ENCODE measurements at places on chromosomes 11 and 22.

GRCh38 chr22:44279069-44279360, 33.7 kb downstream of the SHISAL1 start:
- DNase-seq: no peak

GRCh38 chr11:99176430-99176829, 155.7 kb downstream of the CNTN5 start:
- DNase-seq: no peak

DNA sequence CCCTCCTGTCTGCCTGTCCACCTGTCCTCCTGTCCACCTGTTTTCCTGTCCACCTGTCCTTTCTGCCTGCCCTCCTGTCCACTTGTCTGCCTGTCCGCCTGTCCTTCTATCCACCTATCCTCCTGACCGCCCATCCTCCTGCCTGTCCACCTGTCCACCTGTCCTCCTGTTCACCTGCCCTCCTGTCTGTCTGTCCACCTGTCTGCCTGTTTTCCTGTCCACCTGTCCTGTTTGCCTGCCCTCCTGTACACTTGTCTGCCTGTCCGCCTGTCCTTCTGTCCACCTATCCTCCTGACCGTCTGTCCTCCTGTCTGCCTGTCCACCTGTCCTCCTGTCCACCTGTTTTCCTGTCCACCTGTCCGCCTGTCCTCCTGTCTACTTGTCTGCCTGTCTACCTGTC, 682.8 kb downstream of the TBC1D22A start:
- no peak for DNase-seq

- no peak for DNase-seq
Measured at GRCh38 chr22:37626556-37627075, 12.9 kb upstream of the SH3BP1 start.

- no peak for DNase-seq
Measured at GRCh38 chr11:46846510-46846830, 390 bp upstream of the CKAP5 start.

DNA sequence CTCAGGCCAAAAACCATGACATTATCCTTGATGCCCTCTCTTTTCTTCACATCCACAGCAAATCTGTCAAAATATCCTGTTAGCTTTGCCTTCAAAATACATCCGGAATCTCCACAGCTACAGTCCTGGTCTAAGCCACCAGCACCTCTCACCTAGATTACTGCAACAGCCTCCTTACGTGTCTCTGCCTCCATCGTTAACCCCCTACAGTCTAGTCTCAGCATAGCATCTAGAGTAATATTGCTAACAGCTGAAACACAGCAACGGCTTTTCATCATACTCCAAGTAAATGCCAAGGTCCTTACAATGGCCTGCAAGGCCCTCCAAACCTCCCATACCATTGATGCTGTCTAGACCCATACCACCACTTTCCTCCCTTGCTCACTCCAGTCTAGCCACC, 4.4 kb downstream of the TSG101 start:
- DNase-seq: no peak

DNA sequence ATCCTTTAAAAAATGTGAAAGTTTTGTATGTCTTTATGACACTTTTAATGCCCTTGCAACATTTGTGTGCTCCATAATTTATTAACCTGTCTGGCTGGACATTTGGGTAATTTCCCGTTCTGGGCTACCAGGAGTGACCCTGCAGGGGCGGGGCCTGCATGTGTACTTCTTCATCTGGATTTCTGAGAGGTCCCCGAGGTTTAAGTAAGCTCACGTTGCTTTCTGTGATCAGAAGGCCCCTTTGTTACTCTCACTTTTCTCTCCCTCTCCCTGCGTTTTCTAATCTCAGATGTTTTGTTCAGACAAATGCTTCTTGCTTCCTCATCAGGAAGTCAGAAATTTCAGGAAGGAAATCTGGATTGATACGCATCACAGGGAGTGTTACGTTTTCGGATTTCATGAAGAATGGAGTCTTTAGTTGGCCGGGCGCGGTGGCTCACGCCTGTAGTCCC, 78.9 kb upstream of the CRYBB3 start:
- DNase-seq: no peak

GRCh38 chr11:22713336-22713735, 46.9 kb downstream of the GAS2 start:
- DNase-seq: no peak

GRCh38 chr11:109552376-109552775, 130.4 kb downstream of the C11orf87 start:
- no peak for DNase-seq

DNA sequence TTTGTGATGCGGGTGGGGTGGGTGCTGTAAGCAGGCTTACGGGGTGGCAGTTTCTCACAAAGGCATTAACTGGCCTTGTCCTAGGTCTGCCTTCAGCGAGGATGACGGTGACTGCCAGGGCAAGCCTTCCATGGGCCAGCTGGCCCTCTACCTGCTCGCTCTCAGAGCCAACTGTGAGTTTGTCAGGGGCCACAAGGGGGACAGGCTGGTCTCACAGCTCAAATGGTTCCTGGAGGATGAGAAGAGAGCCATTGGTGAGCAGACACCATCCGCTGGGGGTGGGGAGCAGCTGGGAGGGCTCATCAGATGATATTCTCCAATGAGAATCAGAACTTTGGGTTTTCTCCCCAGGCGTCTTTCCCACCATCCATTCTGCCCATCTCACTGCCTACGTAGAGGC, 5.8 kb downstream of the TCN2 start:
- DNase-seq: no peak

- peak; percentile 89 for DNase-seq
Measured at GRCh38 chr11:34053161-34053686, 1.7 kb downstream of the CAPRIN1 start.

GRCh38 chr22:44571566-44572413, 73.8 kb upstream of the RTL6 start:
- DNase-seq: no peak

GRCh38 chr22:38115423-38116205, 5.1 kb upstream of the BAIAP2L2 start:
- DNase-seq: no peak

GRCh38 chr11:110158317-110159200, 65.4 kb downstream of the ZC3H12C start:
- no peak for DNase-seq

DNA sequence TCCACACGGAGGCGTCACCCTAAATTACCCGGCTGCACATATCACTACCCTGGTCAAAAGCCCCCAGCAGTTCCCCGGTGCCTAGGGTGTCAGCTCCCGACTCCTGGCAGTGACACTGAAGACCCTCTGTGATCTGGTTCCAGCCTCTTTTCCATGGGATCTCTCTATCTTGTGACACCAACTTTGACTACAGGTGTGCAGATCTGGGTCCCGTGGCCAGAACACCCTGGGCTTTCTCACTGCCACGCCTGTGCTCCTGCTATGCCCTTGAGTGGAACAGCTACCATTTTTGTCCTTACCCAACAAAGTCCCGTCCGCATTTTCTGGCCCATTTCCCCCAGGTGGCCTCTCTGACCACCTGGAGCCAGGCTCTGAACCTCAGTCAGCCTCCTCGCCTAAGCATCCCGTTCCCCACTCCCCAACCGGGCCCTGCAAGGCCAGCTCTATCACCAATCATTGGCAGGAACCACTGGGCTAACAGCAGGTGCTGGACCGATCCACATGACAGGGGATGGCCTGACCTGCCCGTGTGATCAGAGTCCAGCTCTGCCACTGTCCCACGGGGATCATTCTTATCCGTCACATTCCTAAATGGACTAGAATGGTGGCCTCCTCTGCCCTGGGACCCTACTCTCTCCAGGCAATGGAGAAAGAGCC, 20.7 kb upstream of the CBX7 start:
- no peak for DNase-seq

- no peak for DNase-seq
Measured at GRCh38 chr11:128497061-128497775, 90.1 kb downstream of the ETS1 start.

DNA sequence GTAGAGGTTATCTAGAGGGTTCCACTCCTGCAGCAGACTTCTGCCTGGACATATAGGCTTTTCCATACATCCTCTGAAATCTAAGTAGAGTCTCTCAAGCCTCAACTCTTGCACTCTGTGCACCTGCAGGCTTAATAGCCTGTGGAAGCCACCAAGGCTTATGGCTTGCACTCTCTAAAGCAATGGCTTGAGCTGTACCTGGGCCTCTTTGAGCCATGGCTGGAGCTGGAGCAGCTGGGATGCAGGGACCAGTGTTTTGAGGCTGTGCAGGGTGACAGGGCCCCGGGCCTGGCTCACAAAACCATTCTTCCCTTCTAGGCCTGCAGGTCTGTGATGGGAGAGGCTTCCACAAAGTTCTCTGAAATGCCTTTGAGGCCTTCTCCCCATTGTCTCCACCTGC, 2.9 kb upstream of the NXPE4 start:
- DNase-seq: no peak
